ENCODE measurements at places on chromosomes 5 and 9.
A peak's percentile ranks its signal among the peaks of the same experiment; 100 is the strongest.

- no peak for DNase-seq
Measured at GRCh38 chr5:141496038-141496437, 7.2 kb downstream of the PCDHGC5 start.

GRCh38 chr5:114060866-114061265, 301.0 kb upstream of the KCNN2 start:
- DNase-seq = no peak

- DNase-seq = no peak
Measured at GRCh38 chr5:143116814-143117213, 286.7 kb downstream of the NR3C1 start.

- peak; percentile 15 for DNase-seq
Measured at GRCh38 chr9:76704593-76705204, 59.5 kb upstream of the PCA3 start.

GRCh38 chr5:132327252-132327955, 33.2 kb downstream of the SLC22A4 start:
- DNase-seq = no peak

GRCh38 chr9:131104016-131104740, 7.8 kb downstream of the AIF1L start:
- DNase-seq = no peak

- no peak for DNase-seq
Measured at GRCh38 chr5:111383288-111383970, 128.9 kb downstream of the STARD4 start.

DNA sequence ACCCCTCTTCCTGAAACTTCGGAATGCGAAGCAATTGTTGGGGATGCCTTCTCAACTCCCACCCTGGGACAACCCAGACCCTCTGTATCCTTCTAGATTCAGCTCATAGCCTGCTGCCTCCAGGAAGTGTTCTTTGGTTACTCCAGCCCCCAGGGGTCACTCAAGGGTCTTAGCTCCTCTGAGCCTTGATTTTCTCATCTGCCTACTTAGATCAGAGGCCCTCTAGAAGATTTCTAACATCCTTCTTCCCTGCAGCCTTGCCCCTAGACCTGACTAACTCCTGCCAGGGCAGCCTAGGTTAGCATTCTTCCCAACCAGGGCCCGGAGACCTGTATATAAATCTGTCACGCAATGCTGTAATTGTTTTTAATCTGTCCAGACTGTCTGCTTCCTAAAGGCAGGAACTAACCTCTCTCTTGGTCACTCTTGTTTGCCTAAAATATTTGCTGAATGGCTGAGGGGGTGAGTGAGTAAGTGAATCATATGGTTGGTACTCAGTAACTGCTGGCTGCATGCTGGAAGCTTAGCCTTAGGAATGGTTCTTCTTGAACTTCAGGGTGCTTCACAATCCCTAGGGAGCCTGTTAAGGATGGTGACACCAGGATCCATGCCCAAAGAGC, 8.2 kb downstream of the GALNT10 start:
- no peak for DNase-seq

GRCh38 chr9:8867148-8867547, 1067.6 kb upstream of the DMAC1 start:
- no peak for DNase-seq

DNA sequence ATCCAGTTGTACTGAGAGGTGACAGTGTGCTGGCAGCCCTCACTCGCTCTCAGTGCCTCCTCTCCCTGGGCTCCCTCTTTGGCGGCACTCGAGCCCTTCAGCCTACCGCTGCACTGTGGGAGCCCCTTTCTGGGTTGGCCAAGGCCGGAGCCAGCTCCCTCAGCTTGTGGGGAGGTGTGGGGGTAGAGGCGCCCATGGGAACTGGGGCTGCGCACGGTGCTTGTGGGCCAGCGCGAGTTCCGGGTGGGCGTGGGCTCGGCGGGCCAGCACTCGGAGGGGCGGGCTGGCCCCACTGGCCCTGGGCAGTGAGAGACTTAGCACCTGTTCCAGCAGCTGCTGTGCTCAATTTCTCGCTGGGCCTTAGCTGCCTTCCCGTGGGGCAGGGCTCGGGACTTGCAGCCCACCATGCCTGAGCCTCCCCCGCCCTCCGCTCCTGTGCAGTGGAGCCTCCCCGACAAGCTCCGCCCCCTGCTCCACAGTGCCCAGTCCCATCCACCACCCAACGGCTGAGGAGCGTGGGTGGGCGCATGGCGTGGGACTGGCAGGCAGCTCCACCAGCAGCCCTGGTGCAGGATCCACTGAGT, 342.2 kb upstream of the ZNF608 start:
- DNase-seq = no peak

Measured in effector memory CD8-positive, alpha-beta T cell (primary cell).